ENCODE measurements at places on chromosomes 2 and 18.

- DNase-seq: no peak
Observed at GRCh38 chr2:85185431-85185940, 52.3 kb downstream of the TCF7L1 start.

DNA sequence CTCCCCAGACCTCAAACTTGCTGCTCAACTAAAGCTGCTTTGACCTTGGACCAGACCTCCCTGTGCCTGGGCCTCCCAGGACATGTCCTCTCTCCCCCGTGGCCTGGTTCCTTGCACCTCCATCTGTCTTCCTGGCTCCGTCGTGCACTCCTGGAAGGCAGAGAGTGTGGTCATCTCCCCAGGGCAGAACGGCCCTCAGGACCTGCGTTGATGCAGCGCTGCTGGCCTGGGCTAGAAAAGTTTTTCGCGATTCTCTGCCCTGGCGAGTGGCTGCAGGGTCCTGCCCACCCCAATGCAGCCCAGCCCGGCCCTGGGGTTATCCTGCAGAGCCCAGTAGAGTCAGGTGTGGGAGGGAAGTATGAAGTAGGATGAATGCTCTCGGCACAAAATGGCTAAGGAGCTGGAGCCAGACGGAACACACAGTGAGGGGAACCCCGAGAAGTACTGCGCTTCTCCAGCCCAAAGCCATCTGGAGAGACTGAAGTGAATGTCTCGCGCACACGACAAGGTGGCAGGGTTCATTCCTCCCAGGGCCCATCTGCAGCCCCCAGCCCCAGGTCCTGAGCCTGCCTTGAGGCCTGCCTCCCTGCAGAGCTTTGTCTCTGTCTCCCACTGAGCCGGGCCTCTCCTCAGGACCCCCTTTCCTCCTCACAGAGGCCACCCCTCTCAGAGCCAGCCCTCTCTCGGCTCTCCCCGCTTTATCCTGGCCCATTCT, 41.7 kb downstream of the ATOH8 start:
- no peak for DNase-seq

DNA sequence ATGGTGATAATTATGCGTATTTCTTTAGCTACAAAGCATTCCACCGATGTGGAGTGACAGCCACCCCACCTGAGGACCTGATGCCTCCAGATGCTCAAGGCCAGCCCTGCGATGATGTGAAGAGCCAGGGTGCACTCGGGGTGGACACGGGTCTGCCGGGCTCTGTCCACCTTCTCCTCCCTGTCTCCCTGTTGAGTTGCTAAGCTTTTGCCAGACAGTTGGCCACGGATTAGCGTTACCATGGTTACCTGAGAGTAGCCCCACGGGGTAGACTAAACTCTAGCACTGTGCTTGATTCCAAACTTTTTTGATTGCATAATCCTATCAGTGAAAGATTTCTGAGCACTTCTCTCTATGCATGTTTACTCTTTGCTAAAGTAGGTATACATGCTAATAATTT, 86.2 kb downstream of the SMIM21 start:
- no peak for DNase-seq

DNA sequence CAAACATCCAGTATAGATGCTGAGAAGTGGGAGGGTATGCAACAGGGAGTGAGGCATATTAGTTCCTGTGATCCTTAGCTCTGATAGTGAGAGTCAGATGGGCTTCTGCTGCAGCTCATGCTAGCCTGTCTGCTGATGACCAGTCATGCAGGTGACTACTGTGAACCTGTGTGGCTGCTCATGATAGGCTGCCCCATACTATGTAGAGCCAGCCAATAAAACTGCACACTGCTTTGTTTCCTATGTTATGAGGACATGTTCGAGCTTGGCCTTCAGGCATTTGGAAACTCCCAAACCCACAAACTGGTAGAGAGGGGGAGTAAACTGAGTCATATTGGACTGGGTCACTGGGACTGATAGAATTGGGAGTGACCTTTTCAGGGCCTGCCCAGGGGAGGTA, 20.1 kb upstream of the SERPINE2 start:
- DNase-seq: no peak

DNA sequence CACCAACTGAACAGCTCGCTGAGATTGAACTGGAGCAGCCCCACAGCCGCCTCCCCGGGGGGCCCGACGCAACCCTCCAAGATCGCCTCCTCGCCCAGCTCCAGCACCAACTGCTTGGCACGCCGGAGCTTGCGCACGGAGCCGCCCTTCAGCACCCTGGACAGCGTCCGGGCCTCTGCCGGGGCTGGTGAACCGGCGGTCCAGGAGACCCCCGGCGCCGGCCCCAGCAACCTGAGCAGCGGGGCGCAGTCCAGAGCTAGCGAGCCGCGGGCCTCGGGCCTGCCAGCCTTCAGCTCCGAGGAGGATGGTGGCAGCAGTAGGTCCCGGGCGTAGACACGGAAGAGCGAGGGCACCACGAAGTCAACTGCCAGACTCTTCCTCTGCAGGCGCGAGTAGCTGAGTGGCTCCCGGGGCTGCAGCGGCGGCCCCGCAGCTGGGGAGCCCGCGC, 1.2 kb downstream of the ALK start:
- DNase-seq: no peak

GRCh38 chr2:207219676-207220501, 54.1 kb upstream of the KLF7 start:
- no peak for DNase-seq

- no peak for DNase-seq
Observed at GRCh38 chr2:63866009-63866709, 24.5 kb downstream of the UGP2 start.

- DNase-seq: no peak
Observed at GRCh38 chr2:19785867-19786266, 115.9 kb downstream of the TTC32 start.

DNA sequence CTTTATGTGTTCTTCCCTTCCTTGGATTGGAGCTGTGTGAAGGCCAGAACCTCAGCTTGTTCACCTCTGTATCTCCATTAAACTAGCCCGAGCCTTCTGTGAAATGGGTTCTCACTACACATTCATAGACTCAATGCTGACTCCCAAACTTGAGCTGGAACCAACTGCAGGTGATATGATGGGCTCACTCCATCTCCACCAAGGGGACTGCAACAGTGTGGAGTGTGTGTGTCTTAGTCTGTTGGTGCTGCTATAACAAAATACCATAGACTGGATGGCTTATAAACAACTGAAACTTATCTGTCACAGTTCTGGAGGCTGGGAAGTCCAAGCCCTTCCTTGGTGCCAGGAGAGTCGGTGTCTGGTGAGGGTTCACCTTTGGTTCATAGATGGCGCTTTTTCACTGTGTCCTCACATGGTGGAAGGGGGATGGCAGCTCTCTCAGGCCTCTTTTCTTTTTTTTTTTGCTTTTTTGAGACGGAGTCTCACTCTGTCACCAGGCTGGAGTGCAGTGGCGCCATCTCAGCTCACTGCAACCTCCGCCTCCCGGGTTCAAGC, 94.2 kb upstream of the MAP4K3 start:
- no peak for DNase-seq

DNA sequence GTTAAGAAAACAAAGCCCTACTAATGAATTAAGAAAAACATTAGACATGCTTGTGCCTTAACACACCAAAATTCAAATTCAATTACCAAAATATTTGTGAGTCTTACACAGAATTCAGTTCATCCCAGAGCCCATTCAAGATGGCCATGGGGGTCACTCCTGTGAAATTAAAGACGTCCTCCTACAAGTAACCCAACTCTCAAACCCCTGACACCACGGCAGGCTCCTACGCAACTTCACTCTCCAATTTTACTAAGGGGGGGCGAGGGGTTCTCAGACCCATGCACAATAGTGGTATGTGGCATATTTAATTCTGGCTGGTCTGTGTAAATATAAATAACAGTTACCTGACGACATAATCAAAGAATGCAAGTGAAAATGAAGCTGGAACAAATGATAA, 5.0 kb downstream of the ZNF516 start:
- DNase-seq: no peak

GRCh38 chr2:8542381-8543059, 139.3 kb upstream of the ID2 start:
- DNase-seq: no peak

GRCh38 chr2:65045651-65046050, 10.6 kb upstream of the CEP68 start:
- no peak for DNase-seq

DNA sequence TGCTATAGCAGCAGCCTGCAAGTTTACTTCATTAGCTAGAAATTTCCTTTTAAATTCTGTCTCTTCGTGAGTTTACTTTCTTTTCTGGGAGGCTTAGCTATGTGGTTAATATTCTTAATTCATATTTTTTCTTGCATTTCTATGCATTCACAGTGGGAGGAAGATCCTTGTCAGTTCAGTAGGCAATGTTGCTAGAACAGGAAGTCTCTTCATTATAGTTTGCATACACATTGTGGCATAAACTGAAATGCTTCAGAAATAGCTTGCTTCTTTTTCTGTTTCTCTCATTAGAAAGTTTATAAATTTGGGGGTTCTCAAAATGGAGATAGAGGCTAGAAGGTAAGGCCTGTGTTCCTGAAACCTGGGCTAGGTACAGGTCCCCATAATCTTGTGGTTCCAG, 8.1 kb upstream of the ARHGAP15 start:
- no peak for DNase-seq

GRCh38 chr2:23524261-23524706, 139.3 kb downstream of the KLHL29 start:
- DNase-seq: no peak

- no peak for DNase-seq
Observed at GRCh38 chr2:149122516-149122915, 84.0 kb downstream of the LYPD6B start.

DNA sequence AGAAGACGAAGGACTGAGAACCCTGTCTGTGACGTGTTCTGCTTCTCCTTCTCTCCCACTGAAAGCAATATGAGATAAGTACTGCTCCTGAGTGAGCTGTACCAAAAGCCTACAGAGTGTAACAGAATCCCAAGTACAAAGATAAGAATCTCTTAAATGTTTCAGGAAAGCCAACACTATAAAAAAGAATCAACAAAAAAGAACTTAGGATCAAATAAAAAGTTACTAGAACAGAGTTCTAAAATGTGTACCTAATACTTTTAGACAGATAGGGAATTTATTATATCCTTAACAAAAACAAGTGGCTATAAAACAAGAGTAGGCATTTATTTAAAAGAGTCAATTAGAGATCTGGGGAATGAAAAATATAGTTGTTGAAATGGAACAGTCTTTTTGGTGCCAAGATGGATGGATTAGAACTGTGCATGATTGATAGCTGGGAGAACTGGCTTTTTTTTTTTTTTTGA, 49.0 kb downstream of the NCOA1 start:
- no peak for DNase-seq

DNA sequence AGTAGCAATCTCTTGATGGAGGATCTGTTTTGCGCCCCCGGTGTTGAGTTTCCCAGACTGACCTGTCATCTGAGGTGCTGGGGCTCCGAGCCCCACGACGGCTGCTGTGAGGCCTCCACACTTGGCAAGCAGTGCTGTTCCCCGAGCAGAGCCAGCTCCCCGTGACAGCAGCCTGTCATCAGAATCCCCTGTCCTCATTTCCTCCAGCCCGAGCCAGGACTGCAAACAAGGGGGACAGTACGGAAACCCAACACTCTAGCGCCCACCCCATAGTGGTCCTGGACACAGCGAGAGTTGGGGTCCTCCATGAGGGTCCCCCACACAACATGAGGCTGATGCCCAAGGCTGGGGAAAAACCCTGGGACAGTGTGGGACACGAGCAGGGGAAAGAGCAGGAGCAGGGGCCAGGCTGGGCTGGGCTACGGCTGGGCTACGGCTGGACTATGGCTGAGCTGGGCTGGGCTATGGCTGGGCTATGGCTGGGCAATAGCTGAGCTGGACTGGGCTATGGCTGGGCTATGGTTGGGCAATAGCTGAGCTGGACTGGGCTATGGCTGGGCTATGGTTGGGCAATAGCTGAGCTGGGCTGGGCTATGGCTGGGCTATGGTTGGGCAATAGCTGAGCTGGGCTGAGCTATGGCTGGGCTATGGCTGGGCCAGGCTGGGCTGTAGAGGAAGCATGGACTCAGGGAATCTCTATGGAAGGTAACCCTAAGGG, 1.5 kb upstream of the KLHL30 start:
- DNase-seq: no peak

DNA sequence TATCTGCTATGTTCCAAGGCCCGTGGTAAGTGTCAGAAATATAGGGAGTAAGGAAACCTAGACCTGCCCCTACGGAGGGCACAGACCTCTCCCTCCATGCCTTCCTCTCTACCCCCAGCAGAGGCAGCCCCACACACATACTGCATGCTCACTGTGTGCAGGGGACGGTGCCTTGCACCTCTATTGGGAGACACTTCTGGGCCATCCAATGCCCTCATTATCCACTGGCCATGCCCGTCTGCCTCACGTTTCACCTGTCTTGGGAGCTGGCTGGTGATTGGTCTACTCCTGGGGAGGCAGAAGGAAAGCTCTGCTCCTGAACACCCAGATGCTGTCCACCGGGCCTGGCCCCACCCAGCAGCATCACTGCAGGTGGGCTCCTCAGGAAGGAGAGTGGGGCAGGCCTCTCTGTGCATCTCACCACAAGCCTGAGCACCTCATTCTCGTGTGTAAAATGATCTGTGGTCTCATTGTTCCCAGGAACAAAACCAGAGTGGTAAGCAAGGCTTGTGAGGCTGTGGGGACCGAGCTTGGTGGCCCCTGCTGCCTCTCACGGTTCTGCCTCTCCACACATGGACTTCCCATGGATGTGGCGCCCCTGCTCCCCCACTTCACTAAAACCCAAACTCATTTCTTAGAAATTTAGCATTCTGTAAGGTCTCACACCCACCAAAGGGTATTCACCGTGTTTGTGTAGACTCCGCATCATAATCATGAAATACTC, 312.5 kb upstream of the HS6ST1 start:
- no peak for DNase-seq

DNA sequence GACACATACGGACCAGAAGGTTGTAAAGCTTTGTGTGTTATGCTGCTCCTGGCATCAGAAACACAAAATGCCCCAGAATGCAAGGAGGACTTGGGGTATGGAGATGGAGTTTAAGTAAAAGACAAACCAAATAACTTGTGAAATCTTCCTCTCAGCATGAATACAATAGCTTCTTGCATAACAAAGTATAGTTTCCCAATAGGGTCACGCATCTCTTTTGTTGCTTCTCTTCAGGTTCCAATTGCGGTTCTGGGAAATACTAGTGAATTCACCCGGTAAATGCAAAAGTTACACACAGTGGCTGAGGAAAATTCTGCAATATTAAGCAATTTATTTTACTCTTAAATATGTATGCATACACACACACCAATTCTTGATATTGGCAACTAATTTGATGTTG, 339.2 kb upstream of the EPHA4 start:
- DNase-seq: no peak
